ENCODE measurements at places on chromosomes 4 and X.
A peak's percentile ranks its signal among the peaks of the same experiment; 100 is the strongest.

DNA sequence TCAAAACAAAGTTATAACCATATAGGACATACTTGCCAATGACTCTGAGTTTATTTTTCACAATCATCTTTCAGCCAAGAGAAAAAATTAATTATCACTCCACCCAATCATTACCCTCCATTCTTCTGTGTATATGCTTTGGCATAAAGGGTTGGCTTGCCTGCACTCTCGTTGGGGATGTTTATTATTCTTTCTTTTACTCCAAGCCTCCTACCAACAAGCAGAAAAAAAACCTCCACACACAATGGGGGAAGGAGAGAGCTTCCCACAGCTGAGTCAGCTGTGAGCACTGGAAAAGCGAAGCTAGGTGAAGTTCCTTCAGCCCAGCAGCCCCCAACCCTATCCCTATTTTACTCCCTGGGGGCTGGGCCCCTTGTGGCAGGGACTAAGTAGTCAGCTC is 1.5 kb downstream of the OPHN1 start:
- no peaks in the 10 kb centered on the region for H3K36me3 ChIP-seq
- no peaks in the 10 kb centered on the region for H3K27me3 ChIP-seq
- H3K27ac ChIP-seq = no peak overlapping the region
- peaks cover 39% of the 10 kb centered on the region for H3K4me1 ChIP-seq
- H3K4me3 ChIP-seq = peak overlapping the region; percentile 91
- DNase-seq = no peak

DNA sequence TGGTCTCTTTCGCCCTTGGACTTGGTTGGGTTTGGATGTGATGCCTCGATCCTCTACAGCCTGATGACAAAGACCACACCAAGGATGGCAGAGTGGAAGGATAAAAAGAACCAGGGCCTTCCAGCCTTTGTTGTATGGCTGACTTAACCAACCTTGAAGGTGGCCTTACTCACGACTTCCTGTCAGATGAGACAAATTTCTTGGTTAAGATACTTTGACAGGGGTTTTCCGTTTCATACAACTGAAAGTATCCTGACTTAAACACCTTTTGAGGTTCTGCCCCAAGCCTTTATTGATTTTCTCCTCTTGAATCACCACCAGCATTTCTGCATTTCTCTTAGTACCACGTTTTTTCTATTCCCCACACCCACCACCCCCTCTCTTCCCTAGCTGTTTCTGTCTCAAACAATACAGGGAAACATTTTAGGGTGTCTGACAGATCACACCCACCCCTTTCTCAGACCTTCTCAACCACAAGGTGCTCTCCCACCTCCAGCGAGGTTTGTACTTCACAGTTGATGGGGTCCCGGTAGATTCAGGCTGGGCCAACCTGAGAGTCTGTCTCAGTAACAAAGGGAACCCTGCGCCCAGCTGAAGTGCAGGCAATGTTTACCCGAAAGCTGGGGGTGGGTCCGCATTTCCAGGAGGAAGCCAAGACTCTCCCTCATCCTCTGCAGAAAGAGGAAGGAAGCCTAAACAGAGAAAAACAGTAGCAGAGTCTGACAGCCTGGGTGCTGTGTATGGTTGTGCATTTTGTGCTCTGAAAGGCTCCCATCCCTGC is 5.0 kb upstream of the TSPAN5 start:
- H3K36me3 ChIP-seq = no peaks in the 10 kb centered on the region
- H3K27me3 ChIP-seq = no peaks in the 10 kb centered on the region
- DNase-seq = peak; percentile 48
- H3K4me3 ChIP-seq = no peak overlapping the region
- peak overlapping the region; percentile 62 for H3K27ac ChIP-seq

GRCh38 chr4:20687864-20688263 is 12.4 kb upstream of the PACRGL start:
- no peak overlapping the region for H3K4me3 ChIP-seq
- no peak overlapping the region for H3K27ac ChIP-seq
- peak; percentile 53 for DNase-seq

DNA sequence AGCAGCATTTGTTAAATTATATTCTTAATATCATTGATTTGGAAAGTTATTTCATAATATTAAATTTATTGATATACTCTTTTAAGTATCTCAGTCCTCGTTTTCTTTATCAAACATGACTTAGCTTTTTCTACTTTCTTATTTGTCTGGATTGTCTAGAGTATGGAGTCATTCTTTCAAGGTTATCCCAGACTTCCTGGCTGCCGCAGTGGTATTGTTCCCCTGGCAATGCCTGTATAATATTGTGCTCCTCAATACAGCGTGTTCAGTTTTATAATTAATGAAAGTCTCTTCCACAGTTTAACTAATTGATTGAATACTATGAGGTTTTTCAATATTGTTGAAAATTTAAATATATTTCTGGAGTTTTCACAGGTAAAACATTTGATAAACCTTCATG is 310.9 kb downstream of the ANKRD50 start:
- H3K4me1 ChIP-seq = no peaks in the 10 kb centered on the region
- H3K36me3 ChIP-seq = no peaks in the 10 kb centered on the region
- no peaks in the 10 kb centered on the region for H3K27me3 ChIP-seq
- no peak for DNase-seq

GRCh38 chr4:99276417-99276816 is 14.4 kb downstream of the ADH1A start:
- no peak for DNase-seq
- no peak overlapping the region for H3K4me3 ChIP-seq
- H3K27me3 ChIP-seq = peaks cover 12% of the 10 kb centered on the region
- no peaks in the 10 kb centered on the region for H3K4me1 ChIP-seq
- H3K27ac ChIP-seq = no peak overlapping the region
- H3K36me3 ChIP-seq = no peaks in the 10 kb centered on the region

DNA sequence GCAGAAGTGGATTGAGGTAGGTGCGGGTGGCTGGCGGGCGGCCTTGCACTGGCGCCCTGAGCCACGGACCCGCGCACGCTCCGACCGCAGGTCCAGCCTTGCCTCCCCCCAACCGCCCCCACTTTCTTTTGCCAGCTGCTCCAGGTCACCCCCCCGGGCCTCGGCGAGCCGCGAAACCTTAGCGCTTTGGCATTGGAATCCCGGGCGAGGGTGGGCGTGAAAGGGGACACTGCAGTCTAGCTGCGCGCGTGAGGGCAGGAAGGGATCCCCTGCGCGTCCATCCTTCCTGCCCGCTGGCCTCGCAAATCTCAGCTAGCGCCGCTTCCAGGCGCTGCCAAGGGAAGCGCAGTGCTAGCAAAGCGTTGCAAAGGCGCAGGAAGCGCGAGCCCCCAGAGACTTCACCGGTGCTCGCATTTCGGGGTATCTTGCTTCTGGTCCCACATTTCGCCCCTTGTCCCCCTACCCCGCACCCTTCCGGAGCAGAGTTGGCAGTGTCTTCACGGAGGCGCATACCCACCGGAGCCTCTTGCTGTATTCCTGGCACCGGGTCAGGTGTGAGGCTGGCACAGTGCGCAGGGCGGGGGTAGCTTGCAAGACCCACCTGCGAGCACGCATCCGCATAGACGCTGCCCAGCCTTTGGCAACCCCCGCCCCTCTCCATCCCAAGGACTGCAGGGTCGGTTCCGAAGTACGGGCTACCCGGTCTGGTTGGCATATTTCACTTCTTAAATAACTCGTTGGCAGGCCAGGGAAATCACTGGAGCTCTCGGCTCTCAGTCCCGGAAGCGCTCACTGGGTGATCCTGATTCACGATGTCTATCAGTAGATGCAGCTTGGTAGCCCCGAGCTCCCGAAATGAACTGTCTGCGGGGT is 104.4 kb downstream of the UCHL1 start:
- peaks cover 35% of the 10 kb centered on the region for H3K4me1 ChIP-seq
- H3K36me3 ChIP-seq = no peaks in the 10 kb centered on the region
- H3K4me3 ChIP-seq = peak overlapping the region; percentile 85
- DNase-seq = peak; percentile 46
- H3K27ac ChIP-seq = peak overlapping the region; percentile 31

DNA sequence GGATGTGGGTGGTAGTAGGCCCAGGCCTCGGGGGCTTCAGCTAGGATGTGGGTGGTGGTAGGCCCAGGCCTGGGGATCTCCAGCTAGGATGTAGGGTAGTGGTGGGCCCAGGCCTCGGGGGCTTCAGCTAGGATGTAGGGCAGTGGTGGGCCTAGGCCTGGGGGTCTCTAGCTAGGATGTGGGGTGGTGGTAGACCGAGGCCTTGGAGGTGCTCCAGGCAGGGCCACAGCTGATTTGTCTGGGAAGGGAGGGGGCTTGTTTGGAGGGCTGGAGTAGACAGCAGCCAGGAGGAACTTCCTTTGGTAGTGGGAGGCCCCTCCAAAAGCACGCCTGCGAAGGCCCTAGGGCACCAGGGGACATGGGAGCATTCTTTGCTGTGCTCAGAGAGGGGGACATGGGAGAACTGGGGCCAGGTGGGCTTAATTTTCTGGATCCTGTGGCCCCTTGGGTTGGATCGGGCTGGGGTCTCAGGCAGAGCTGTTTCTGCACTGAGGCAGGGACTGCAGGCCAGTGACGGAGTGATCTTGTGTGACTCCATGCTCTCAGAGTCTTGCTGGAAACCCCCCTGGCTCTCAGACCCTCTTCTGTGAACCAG is 3.3 kb upstream of the SPON2 start:
- H3K27me3 ChIP-seq = peaks cover 15% of the 10 kb centered on the region
- H3K4me3 ChIP-seq = no peak overlapping the region
- no peaks in the 10 kb centered on the region for H3K36me3 ChIP-seq
- H3K4me1 ChIP-seq = peaks cover 5% of the 10 kb centered on the region

DNA sequence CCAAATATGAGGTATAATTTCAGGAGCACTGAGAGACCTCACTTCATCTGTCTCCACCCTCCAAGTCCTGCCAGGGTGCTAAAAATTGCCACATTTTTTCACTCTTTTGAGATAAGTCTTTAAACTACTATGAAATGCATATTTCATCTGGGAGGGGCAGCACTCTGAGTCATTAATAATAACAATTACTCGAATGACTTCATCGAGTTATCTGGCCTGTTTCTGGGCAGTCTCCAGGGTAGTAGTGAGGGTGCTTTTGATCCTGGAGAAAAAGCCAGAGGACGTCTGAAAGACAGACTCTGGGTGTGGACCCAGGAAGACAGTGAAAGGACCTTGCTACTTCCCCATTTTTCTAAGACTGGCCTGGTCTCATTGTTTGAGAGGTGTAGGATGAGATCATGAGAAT is 42.3 kb upstream of the SRD5A3 start:
- H3K4me3 ChIP-seq = no peak overlapping the region
- H3K36me3 ChIP-seq = no peaks in the 10 kb centered on the region
- peak overlapping the region; percentile 30 for H3K27ac ChIP-seq
- H3K27me3 ChIP-seq = no peaks in the 10 kb centered on the region
- peak; percentile 87 for DNase-seq
- H3K4me1 ChIP-seq = peaks cover 16% of the 10 kb centered on the region

GRCh38 chrX:96987228-96987627 is 103.5 kb downstream of the RPA4 start:
- H3K4me3 ChIP-seq = no peak overlapping the region
- peak; percentile 15 for DNase-seq
- H3K36me3 ChIP-seq = no peaks in the 10 kb centered on the region
- H3K27ac ChIP-seq = no peak overlapping the region

- peaks cover 23% of the 10 kb centered on the region for H3K4me1 ChIP-seq
- no peak for DNase-seq
- no peaks in the 10 kb centered on the region for H3K36me3 ChIP-seq
Observed at GRCh38 chr4:110155654-110156053, 42.8 kb downstream of the ELOVL6 start.

- no peak for DNase-seq
- H3K4me3 ChIP-seq = no peak overlapping the region
- no peaks in the 10 kb centered on the region for H3K27me3 ChIP-seq
- no peaks in the 10 kb centered on the region for H3K4me1 ChIP-seq
- no peaks in the 10 kb centered on the region for H3K36me3 ChIP-seq
Observed at GRCh38 chr4:119189638-119190037, 22.9 kb upstream of the USP53 start.

- H3K27ac ChIP-seq = 0 out of 2 replicates have a peak overlapping the region, but pooled peaks have one; percentile 4
- H3K27me3 ChIP-seq = no peaks in the 10 kb centered on the region
- H3K4me3 ChIP-seq = peak overlapping the region; percentile 54
- DNase-seq = no peak
- H3K4me1 ChIP-seq = peaks cover 41% of the 10 kb centered on the region
Observed at GRCh38 chr4:184814686-184815045, 11.1 kb downstream of the ACSL1 start.

- no peak overlapping the region for H3K27ac ChIP-seq
- no peak overlapping the region for H3K4me3 ChIP-seq
- DNase-seq = no peak
- H3K36me3 ChIP-seq = peaks cover 73% of the 10 kb centered on the region
- H3K27me3 ChIP-seq = no peaks in the 10 kb centered on the region
- peaks cover 13% of the 10 kb centered on the region for H3K4me1 ChIP-seq
Observed at GRCh38 chr4:7810783-7811535, 128.7 kb downstream of the AFAP1 start.

- peaks cover 4% of the 10 kb centered on the region for H3K4me1 ChIP-seq
- no peaks in the 10 kb centered on the region for H3K36me3 ChIP-seq
- no peaks in the 10 kb centered on the region for H3K27me3 ChIP-seq
- H3K27ac ChIP-seq = no peak overlapping the region
Observed at GRCh38 chr4:95529946-95530345, 18.8 kb downstream of the UNC5C start.

Data from PC-3 (cell line).